ENCODE measurements at places on chromosomes 4 and X. TPM values are rescaled to one million over a fixed set of nuclear protein-coding genes. Genes with fewer than 3 reads are reported as not detected.
A peak's percentile ranks its signal among the peaks of the same experiment; 100 is the strongest.

- no peak for DNase-seq
These were observed 122.7 kb upstream of the CBR4 start for GRCh38 chr4:169132561-169133305.

GRCh38 chrX:153444333-153445011 lies 1.4 kb downstream of the TREX2 start:
- no peak for DNase-seq

- no peak for DNase-seq
These were observed 314.1 kb downstream of the STK32B start for GRCh38 chr4:5365071-5366008.

GRCh38 chr4:6258741-6259140 lies 10.9 kb upstream of the WFS1 start:
- DNase-seq = no peak

GRCh38 chrX:16014171-16014570 lies 109.2 kb upstream of the GRPR start:
- no peak for DNase-seq

- no peak for DNase-seq
These were observed 566.1 kb upstream of the BOD1L1 start for GRCh38 chr4:14193601-14194000.

- DNase-seq = no peak
These were observed 69.4 kb downstream of the KCNIP4 start for GRCh38 chr4:21879187-21879586.

DNA sequence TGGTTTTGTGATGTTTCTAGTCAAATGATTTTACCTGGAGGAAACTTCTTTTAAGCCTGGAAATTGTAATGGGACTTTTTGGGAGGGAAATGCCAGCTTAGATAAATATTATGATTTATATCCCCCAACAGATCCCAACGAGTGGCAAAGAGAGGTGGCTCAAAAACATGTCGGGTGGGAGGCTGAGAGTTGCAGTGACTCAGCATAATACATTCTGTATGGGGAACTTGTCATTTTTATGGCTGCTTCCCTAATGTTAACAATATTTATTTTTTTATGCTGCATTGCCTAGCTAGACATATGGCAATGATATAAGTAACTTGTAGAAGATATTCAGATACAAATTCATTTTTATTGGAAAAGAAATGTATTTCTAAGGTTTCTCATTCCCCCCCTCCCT lies 219.0 kb downstream of the ARHGAP10 start:
- DNase-seq = no peak

GRCh38 chr4:124386163-124386562 lies 326.4 kb downstream of the ANKRD50 start:
- DNase-seq = peak; percentile 12

- no peak for DNase-seq
These were observed 76.8 kb upstream of the RAB40AL start for GRCh38 chrX:102860235-102860634.

Gene NEXMIF
- polyA plus RNA-seq = 3.1 TPM

Gene GDPD2
- polyA plus RNA-seq = 1.9 TPM

Gene CWH43
- polyA plus RNA-seq = 7.4 TPM

Gene CMC4
- 5.5 TPM for polyA plus RNA-seq
